A549 treated with RU486 at 1 μM for 4 hours (cell line): ENCODE measurements at places on chromosomes 6 and 20. TPM values are rescaled to one million over a fixed set of nuclear protein-coding genes. Genes with fewer than 3 reads are reported as not detected.

Gene MLN
- not detected in 5 replicates for total RNA-seq

Gene COL19A1
- total RNA-seq = not detected in 5 replicates

Gene SNAP25
- total RNA-seq = 9.3 to 20.3 TPM (median 18.1 TPM) in 5 replicates

Gene MAS1
- not detected in 5 replicates for total RNA-seq

Gene BEND6
- 0.53 to 1.6 TPM (median 0.88 TPM) in 5 replicates for total RNA-seq

Gene TREM1
- total RNA-seq = 0.22 TPM in 1 of 5 replicates, not detected in the others

Gene SYNDIG1
- 1.2 to 2.7 TPM (median 1.8 TPM) in 5 replicates for total RNA-seq

Gene CPNE5
- total RNA-seq = 0.05 to 0.15 TPM (median 0.08 TPM) in 4 of 5 replicates, not detected in the other

Gene OPRM1
- total RNA-seq = not detected in 5 replicates

Gene CYP39A1
- total RNA-seq = 0.06 to 0.15 TPM (median 0.14 TPM) in 3 of 5 replicates, not detected in the others

Gene AVP
- not detected in 5 replicates for total RNA-seq

Gene BPIFA3
- total RNA-seq = not detected in 5 replicates

Gene SLC17A9
- total RNA-seq = 0.02 to 0.43 TPM (median 0.25 TPM) in 3 of 5 replicates, not detected in the others

Gene SYCP2L
- 1.4 to 2.6 TPM (median 1.6 TPM) in 5 replicates for total RNA-seq

Gene SYNGAP1
- 3.5 to 7.9 TPM (median 4.8 TPM) in 5 replicates for total RNA-seq

Gene NTSR1
- total RNA-seq = 0.08 to 0.27 TPM (median 0.16 TPM) in 5 replicates

Gene BCL2L1
- total RNA-seq = 170 to 183 TPM (median 181 TPM) in 5 replicates

Gene NOX3
- total RNA-seq = not detected in 5 replicates

Gene VPS16
- 23.4 to 34.1 TPM (median 32.3 TPM) in 5 replicates for total RNA-seq

Gene KCNQ5
- total RNA-seq = 1.7 to 2.1 TPM (median 1.8 TPM) in 5 replicates
